RKO (cell line): ENCODE measurements at places on chromosomes 1 and 21.

DNA sequence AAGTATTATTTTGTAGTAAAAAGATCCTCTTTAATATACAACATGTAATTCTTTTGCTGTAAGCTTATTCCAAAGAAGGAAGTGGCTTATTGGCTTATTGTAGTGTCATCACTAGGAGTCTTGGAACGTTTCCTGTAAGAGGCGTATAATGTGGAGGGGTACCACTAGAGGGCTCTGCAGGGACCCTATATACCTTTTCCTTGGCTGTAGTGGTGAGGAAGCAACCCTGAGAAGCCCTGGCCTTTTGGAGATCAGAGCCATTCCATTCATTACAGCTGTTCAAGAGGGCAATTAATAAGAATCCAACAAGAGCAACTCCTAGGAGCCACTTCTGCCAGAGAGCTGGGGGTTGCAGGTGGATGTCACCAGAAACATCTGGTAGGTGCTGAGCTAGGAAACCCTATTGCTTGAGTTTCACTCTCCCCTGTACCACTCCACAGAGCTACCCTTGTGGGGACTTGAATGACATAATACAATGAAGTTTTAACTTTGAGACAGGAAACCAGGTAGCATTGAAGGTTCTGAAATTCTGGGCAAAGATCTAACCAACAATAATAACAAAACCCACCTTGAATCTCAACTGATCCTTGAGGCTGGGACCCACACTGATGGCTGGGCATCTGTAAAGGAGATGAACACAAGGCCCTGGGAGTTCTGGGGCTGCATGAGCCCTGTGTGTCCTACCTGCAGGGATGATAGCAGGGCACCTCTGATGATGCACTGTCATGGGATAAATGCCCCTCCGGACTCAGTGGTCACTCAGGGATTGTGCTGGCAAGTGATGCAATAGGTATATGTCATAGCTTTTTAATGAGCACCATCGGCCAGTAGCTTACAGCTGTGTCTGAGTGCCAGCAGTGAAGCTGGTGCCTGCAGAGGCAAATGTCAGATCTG is 160.2 kb upstream of the COA6 start:
- peak; percentile 46 for DNase-seq

DNA sequence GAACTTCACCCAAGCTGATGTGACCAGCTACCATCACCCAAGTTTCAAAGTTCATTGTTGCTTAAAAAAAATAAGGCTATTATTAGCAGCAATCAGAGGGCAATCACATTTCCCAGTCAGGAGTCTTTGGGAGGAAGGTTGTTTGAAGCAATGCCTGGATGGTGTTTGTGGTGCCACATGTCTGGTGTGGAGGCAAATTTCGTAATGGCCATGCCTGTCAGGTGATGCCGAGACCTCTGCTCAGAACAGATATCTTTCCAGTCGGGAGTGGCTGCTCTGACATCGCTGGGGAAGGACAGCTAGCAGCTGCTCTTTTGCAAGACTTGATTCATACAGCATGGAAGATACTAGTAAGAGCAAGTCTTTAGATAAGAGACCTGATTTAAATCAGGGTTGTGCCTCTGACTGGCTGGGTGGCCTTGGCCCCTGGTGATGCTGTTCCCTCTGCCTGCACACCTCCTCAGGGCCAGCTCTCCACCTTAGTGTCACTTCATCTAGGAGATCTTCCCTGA is 187.8 kb upstream of the JUN start:
- no peak for DNase-seq

- no peak for DNase-seq
Observed at GRCh38 chr1:112507921-112508277, 866 bp upstream of the WNT2B start.

GRCh38 chr1:91546301-91546581 is 45.6 kb downstream of the CDC7 start:
- DNase-seq = no peak

GRCh38 chr1:95369985-95370690 is 136.1 kb downstream of the RWDD3 start:
- no peak for DNase-seq

GRCh38 chr1:107414550-107414949 is 273.7 kb downstream of the NTNG1 start:
- DNase-seq = no peak

GRCh38 chr1:234672349-234673135 is 62.6 kb upstream of the IRF2BP2 start:
- no peak for DNase-seq

- DNase-seq = no peak
Observed at GRCh38 chr1:193525411-193525810, 339.0 kb upstream of the B3GALT2 start.

DNA sequence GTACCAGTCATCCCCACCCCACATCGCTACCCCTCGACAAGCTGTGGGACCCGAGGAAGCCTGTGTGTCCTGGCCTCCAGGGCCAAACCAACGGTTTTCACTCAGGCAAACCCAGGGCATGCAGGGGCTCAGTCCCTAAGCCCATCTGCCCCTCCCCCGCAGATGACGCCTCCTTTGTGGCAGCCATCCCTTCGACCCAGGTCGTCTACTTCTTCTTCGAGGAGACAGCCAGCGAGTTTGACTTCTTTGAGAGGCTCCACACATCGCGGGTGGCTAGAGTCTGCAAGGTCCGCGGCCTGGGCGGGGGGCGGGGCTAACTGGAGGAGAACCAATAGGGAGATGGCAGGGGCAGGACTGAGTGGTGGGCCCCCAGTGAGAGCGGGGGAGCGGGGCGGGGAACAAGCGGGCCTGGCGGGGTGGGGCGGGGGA is 7.4 kb downstream of the SEMA4A start:
- no peak for DNase-seq

DNA sequence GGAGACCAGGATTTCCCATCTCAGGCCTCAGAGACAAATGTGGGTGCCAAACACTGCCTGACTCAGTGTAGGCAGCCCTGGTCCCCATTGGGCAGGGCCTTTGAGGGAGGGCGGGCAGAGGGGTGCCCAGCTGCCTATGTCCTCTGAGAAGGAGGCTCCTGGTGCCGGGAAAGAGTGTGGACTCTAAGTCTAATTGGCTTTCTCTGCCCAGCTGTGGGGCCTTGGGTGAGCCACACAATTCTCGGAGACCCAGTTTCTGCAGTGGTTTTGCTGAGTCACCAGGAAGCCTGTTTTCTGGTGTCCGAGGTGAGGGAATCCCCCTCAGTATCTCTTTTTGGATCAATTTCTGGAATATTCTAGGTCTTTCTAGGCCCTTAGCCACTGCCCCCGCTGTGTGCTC is 35.3 kb upstream of the ACTL8 start:
- DNase-seq = no peak

DNA sequence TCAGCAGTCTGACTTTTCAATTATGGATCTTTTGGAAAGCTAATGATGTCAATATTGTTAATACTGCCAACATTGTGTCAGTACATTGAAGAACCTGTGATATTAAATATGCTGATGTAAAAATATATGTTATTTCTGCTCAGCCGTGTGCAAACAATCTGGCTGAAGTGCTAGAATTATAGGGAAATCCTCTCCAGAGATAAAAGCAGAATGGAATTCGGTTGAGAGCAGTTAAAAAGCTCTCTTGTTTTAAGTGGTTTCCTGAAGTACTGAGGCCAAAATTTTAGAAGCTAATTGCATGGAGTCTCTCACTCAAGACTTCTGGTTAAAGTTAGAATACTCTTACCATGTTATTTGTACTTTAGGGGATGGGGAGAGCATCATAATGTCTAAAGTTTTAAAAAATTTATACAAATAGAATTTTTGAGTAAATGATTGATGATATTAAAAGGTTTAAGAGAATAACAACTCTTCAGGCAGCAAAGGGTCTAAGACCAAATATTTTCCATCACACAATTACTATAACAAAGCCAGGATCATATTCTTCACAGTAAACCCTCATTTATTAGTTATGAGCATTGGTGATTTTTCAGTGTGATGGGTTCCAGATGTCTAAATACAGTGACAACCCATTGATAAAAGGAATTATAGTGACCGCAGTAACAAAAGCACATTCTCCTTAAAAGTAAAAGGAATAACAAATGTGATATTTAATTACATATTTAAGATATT is 834.2 kb upstream of the CXADR start:
- no peak for DNase-seq

GRCh38 chr1:115252585-115252984 is 85.5 kb downstream of the NGF start:
- DNase-seq = no peak

- DNase-seq = no peak
Observed at GRCh38 chr1:3375245-3375644, 79.2 kb upstream of the ARHGEF16 start.

- DNase-seq = no peak
Observed at GRCh38 chr1:166827426-166827825, 11.8 kb upstream of the POGK start.
